ENCODE measurements at places on chromosomes 1 and 21.

DNA sequence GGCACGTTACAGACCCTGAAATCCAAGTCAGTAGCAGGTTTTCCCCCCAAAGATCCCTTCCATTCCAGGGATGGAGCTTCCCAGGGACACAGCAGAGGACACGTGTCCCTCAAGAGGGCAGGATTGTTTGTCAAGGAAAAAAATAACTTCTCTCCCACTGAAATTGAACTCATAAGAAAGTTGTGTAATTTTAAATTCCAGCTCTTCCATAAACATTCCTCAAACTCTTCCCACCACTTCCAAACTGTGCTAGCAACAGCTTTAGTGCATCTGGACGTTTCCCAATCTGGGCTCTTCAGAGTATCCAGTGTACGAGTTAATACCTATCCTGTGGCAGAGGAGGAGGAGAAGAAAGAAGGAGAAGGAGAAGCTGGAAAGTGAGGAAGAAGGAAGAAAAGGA, 79.6 kb downstream of the PSMG1 start:
- no peak for DNase-seq

- DNase-seq: no peak
Measured at GRCh38 chr1:7505771-7506453, 265.2 kb upstream of the VAMP3 start.

DNA sequence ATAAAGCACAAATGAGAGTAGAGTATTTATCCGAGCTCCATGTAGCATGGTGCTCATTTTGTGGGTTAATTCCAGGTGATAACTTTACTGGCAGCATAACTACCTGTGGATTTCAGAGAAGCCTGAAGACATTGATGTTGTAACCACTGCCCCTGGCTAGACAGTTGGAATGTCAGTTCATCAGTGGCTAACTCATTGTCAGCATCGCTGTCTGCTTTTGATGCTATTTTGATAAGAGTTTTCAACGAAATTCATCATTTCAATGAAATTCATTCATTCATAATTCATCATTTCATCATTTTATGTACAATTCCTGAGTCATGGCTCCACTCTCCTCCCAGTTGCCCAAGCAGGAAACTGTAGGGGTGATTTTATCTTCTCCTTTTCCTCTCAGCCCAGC, 34.4 kb downstream of the HSD3B1 start:
- no peak for DNase-seq

DNA sequence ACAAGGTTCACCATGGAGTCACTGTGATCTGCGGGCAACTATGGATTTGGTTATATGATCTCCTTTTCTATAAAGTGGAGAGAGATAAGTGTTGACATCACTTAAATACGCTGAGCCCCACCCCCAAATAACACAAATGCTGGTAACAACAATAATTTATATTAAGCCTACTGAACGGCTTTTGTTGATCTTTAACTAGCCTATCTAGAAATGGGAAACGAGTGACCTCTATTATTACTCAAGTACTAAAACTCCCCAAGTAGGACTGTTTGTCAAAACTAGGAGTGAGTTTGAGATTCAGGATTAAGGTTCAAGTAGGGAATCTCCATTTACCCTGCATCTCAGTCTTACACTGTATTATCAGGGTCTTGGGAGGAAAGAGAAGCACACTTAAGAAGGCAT, 52.2 kb downstream of the MAP3K7CL start:
- DNase-seq: no peak

DNA sequence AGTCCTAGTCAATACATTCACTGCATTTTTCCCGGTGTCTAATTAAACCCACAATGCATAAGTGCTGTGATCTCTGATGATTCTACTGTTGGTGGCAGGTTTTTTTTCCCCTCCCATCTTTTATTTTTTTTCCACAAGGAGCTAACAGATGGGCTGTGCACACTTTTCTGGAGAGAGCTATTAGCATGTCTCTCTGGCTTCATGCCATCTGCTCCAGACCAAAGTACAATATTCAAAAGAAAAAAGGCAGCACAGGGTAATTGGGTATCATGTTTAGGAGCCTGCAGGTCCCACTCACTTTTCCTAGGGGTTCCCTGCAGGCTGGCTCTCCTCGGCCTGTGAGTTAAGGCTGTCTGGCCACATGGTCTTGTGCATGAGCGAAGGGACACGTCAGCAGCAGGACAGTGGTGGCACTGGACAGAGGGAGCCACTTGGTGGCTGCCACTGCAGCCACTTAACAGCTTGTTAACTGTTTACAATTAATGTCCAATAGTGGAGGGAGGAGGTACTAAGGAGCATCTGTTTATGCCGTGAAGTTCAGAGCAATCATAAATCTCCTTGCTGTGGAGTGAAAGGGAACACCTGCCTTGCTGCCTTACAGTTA, 53.5 kb upstream of the C8B start:
- no peak for DNase-seq

- peak; percentile 25 for DNase-seq
Measured at GRCh38 chr1:100413035-100413434, 60.7 kb downstream of the CDC14A start.

- DNase-seq: no peak
Measured at GRCh38 chr1:96416701-96417444, 304.7 kb upstream of the PTBP2 start.

GRCh38 chr1:26493267-26493666, 21.0 kb downstream of the HMGN2 start:
- DNase-seq: no peak

- DNase-seq: no peak
Measured at GRCh38 chr1:8693107-8693506, 124.3 kb downstream of the RERE start.

DNA sequence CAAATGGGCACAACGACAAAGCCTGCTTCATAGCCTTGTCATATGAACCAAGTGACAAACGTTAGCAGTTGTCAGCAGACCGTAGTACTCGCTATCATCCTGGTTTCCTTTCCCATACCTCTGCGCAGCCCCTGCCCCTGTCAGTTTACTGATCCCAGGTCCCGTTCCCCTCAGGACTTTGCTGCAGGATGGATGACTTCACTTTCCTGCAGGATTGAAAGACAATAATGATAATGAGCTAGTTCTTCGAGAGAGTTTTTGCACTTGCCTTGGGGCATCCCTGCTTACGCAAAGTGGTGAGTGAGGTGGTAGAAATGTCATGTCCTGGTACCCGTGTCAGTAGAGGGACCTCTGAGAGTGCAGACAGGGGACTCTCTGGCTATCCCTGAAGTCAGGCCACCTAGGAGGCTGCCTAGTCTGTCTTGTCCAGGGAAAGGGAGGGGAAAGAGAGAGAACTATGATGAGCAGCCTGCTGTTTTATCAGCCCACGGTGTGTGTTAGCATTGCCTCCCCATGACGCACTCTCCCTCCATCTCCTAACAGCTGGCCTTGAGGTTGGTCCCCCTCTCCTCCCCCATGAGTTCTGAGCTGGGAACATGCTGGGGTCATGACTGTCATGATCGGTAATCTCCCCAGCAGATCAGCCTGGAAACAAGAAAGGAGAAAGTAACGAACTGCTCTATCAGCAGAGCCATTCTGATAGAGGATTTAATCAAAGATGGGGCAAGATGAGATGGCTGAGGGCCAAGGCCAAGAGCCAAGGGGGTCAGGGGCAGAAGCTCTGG, 53.7 kb downstream of the ELK4 start:
- DNase-seq: no peak

DNA sequence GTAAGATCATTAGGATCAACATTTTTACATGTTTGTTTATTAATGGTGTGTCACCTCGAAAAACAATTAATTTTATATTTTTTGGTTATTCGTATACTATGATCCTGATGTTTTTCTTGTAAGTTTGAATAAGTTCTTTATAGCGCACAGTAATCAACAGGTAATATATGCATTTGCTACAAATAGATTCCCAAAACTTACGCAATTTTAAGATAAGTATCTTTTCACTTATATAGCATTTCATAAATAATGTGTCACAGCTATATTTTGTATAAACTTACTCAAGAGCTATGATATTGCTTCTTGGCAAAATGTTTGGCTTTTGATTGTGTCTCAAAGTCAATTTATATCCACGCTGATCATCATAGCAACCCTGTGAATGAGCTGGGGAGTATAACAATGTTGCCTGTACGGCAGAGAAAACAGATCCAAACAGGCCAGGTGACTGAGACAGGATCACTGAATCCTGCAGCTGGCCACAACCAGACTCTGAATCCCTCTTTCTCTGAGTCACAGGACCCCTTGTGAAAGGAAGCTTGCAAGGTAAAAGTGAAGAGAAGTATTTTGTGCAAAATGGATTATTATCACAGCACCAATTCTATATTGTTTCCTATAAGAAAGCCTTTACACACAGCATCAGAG, 48.6 kb downstream of the GNG12 start:
- DNase-seq: no peak

DNA sequence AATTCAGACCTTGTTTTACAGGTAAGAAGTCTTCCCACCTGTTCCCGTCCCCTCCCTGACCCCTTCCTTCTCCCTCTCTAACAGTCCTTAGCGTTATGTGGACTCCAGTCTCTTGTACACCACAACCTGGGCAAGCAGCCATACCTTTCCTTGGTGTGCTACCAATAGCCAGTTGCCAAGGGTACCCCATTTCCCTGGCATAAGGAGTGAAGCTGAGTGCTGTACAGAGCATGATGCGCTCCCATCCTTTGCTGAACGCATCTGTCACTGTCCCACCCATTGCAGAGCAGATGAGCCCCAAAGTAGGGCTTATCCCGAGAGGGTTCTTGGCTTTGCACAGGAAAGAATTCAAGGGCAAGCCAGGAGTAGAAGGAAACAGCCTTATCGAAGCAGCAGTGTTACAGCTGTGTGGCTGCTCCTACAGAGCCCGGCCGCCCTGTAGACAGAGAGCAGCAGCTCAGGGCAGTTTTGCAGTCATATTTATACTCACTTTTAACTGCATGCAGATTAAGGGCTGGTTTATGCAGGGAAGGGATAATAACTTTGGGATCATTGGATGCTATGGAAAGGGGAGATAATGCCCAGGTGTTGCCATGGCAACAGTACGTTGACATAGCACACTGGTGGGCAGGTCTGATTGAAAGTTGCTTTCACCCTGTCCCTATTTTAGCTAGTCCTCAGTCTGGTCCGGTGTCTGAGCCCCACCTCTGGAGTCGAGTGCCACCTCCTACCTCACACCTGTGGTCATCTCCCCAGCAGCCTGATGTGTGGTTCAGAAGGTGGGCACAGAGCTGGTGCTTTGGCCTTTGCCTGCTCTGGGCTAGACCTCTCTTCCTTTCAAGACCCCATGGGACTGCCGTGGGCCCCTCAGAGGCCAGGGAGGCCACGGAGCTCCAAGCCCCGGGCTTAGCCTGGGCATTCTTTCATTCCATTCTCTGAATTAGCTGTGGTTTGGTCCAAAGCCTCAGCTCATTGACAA, 5.1 kb downstream of the FHAD1 start:
- no peak for DNase-seq

DNA sequence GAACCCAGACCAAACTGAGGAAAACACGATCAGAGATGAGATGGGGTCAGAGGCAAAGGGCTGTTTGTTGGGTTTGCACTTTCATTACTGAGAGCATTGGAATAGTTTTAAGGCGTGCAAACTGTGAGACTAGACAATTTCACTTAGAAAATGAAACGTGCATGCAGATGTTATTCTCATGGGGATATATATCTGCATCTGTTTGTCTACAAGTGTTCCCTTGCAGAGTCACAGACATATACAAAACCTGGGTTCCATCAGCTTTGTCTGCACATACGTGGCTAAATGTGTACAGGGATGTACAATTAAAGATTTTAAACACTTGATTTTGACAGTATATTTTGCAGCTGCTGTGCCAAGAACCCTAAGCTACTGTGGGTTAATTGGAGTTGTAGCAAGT, 355.4 kb downstream of the KIF26B start:
- DNase-seq: no peak

- DNase-seq: no peak
Measured at GRCh38 chr21:43868461-43868860, 3.4 kb downstream of the AGPAT3 start.

GRCh38 chr1:106680776-106681344, 375.6 kb upstream of the PRMT6 start:
- DNase-seq: no peak

GRCh38 chr1:150692720-150693119, 4.2 kb downstream of the GOLPH3L start:
- DNase-seq: no peak

DNA sequence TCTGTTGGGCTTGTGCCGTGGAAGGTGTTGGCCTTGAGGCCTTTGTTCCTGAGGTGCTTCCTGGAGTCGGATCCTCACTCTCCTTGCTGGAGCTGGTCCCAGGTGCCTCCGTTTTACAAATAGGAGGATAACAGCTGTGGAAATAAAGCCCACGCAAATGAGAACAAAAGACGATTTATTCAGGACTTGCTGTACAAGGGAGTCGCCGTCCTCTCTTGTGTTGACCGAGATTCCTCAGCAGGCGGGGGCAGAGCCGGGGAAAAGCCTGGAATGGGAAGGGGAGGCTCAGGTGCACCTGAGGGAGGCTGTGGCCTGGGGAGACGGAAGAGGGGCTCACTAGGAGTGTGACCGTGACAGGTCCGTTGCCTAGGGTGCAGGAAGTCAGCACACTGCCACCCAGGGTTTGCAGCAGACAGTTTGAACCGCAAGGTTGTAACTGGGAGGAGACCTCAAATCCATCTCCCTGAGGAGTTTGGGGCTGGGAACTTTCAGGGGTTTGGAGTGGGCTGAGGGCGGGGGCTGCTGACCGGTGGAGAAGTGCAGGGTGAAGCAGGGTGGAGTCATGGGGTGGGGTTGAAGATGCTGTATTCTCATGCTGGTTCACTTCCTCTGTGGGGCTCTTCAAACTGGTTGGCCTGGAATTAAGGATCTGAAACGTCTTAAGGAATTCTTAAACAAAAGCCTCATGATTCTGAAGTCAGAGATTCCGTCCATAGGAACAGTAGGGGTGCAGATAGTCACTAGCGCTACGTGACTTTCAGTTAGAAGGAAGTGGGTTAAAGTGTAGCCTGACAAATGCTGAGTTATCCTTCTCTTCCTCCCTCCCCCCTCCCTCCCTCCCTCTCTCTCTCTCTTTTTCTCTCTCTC, 2.6 kb upstream of the CSTB start:
- no peak for DNase-seq

DNA sequence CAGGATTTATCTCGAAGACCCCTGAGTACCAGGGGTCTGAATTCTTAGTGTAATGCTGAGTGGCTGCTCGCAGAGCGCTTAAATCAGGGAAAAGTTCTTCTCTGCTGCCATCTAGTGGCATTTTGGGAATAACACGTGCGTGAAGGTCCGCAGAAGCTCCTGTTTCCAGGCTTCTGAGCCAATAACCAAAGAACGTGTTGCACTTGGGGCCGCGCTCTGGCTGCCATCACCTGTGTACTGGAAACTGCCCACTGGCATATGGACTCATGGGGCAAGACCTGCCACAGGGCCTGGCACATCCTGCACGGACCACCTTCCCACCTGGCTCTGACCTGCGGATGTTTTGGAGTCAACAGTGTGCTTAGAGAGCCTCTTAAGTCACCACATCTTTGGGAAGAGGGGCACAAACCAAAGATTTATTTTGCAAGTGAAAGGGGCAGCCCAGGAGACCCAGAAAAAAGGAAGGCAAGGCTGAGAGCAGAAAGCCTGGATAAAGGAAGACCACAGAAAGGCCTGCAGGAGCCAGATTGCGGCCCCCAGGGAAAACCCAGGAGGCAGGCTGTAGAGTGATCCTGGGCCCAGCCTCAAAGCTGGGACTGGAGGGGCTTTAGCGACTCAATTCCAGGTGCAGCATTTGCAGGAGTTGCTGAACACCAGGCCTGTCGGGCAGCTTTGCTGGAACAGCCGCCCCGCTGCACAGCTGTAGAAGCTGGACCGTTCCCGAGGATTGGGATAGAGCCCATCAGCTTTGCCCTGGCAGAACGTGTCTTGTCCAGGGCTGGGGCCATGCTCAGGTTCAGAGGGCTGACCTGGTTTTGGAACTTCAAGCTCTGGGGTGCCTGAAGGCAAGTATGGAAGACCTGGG, 13.0 kb downstream of the CHIT1 start:
- peak; percentile 53 for DNase-seq
